ENCODE measurements at places on chromosomes 7 and 10.
A peak's percentile ranks its signal among the peaks of the same experiment; 100 is the strongest.

DNA sequence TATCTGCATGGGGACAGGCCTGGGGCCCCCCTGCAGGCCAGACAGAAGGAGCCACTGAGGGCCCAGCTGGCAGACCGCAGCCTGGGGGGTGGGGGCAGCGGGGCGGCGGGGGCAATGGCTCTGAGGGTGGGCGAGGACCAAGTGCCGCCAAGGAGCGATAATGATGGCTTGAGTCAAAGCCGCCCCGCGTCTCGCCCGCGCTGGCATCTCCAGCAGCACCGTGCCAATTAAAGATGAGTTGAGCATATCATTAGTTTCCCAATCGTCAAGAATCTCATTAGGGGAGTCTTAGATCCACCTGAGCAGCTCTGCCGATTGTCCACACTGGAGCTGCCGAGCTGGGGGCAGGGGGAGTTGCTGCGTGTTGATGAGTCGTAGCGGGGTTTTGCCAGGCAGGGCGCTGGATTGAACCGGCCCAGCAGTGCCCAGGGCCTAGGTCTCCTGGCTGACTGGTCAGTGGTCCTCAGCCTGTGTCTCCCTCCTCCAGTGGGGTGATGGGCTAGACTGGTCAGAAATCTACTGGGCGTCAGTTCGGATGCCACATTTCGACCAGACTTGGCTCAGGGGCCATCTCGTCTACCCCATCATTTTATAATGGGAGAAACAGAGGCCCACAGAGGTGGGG lies 41.0 kb upstream of the PSMG3 start:
- DNase-seq, result no peak

GRCh38 chr10:28807760-28808613 lies 130.7 kb downstream of the BAMBI start:
- DNase-seq, result no peak

DNA sequence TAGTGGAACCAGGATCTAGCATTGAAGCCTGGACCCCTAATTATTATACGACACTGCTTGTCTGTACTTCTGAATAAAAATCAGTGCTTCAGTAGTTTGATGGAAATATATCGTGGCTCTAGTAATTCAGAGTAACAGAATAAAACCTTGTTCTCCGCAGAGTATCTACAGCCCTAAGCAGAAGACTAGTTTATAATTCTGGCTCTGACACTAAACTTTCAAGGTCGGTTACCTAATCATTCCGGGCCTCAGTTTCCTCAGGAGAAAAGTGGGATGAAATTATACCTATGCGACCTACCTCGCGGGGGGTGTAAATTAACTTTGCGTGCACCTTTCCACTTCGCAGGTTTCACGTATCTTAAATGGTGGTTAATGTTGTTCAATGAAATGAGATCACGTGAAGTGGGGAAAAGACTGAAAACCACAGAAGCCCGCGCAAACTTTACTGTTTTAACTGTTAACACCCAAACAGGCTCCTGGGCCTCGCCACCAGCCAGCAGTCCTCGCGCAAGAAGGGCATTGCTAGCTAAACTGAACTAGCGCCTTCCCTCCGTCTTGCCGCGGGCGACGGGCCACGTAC lies 615 bp downstream of the THAP5 start:
- DNase-seq, result no peak

GRCh38 chr10:17768496-17768895 lies 16.5 kb downstream of the TMEM236 start:
- no peak for DNase-seq

DNA sequence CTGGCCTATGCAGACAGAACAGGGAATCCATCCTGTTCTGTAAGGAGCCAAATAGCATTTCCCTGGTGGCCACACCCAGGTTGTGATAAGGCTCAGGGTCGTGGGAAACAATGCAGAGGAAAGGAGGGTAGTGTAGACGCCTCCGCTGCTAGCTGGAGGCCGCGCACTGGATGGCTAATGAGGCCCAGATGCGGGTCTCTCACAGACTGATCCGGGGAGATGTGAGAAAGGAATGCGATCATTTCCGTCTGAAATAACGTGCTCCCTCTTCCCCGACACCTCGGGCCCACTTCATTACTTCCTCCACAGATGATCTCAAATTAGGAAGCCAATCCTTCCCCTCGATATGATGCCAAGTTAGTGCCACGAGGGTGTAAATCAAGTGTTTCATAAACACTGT lies 203.3 kb downstream of the TAX1BP1 start:
- DNase-seq, result no peak

GRCh38 chr10:52276986-52277385 lies 37.1 kb upstream of the DKK1 start:
- no peak for DNase-seq

GRCh38 chr10:14306190-14306589 lies 24.5 kb downstream of the FRMD4A start:
- no peak for DNase-seq

DNA sequence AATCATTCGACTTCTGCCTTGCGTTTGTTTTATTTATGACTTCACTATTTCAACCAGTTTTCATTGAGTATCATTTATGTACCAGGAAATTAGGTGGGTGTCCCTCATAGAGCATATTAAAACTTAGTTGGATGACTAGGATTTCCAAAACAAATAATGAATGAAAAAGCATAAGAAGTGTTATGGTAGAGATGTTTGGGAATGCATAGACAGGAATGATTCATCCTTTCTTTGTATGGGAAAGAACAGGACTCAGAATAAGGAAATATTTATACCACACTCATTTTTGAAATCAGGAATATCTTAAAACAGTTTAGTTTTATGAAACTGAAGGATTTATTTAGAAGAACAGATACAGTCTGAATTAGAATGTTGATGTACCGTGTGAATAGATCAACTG lies 315.7 kb downstream of the EXOC4 start:
- DNase-seq, result no peak

GRCh38 chr10:125087191-125087896 lies 73.0 kb downstream of the CTBP2 start:
- no peak for DNase-seq

- DNase-seq, result no peak
Observed at GRCh38 chr7:138980563-138981291, 462 bp downstream of the KIAA1549 start.

GRCh38 chr10:119517235-119518141 lies 25.0 kb downstream of the RGS10 start:
- peak; percentile 70 for DNase-seq

GRCh38 chr7:159108491-159108890 lies 36.2 kb downstream of the VIPR2 start:
- no peak for DNase-seq
